ENCODE measurements at places on chromosomes 16 and 17.

GRCh38 chr16:972316-973002 lies 1.7 kb upstream of the LMF1 start:
- peak; percentile 92 for DNase-seq

DNA sequence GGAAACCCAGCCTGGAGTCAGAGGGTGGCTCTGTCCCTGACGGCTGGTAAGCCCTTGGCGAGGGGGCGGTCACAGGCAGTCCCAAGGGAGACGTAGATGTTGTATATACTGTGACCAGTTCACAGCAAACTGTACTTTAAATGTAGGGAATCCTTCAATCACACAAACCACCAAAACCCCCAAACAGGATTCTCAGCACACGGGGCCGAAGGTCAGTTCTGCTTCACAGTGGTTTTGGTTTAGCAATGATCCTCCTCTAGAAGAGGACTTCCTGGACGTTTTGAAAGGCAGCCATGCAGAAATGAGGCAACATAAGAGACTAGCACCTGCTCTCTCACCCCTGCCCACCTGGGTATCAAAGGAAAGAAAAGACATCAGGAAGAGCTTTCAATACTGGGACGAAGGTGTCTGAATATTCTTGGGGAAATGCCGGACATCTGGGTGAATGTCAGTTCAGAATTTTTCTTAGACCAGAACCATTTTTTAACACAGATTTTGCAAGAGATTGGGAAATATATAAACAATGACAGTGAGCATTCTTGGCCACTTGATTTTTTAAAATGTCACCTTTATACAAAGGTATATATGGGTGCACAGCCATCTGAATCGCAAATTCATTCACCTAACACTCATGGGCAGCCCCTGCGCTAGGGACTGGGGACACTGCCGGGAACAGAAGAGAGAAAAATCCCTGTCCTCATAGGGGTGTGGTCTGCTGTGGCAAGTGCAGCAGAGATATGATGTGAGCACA lies 74.2 kb downstream of the CRISPLD2 start:
- DNase-seq = no peak

- no peak for DNase-seq
Measured at GRCh38 chr17:69428252-69428980, 13.9 kb downstream of the MAP2K6 start.

DNA sequence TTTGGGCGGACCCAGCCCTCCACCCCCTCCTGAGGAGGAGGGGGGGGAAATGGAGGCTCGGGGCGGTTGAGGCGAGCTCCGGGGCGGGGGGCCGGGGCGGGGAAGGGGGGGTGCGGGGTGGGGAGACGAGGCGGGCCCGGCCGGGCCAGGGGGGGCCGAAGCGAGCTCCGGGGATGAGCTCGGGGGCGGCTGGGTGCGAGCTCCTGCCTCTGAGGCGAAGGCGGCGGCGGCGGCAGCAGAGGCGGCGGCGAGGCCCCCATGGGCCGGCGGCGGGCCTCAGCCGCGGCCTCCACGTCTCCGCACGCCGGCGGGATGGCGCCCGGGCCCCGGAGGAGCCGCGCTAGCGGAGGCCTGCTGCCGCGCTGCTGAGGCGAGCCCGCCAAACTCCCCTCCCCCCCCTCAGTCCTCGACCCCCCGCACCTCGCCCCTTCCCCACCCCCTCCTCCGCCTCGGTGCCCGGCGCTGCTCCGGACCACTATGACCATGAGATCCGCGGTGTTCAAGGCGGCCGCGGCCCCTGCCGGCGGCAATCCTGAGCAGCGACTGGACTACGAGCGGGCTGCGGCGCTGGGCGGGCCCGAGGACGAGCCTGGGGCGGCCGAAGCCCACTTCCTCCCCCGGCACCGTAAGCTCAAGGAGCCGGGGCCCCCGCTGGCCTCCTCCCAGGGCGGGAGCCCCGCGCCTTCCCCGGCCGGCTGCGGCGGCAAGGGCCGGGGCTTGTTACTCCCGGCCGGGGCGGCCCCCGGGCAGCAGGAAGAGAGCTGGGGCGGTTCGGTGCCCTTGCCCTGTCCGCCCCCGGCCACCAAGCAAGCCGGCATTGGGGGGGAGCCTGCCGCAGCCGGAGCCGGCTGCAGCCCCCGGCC lies 596 bp downstream of the MSL1 start:
- peak; percentile 68 for DNase-seq

- DNase-seq = no peak
Measured at GRCh38 chr16:50856991-50857390, 115.1 kb downstream of the CYLD start.

GRCh38 chr16:55574811-55575210 lies 8.3 kb downstream of the CAPNS2 start:
- no peak for DNase-seq

GRCh38 chr16:9279291-9280068 lies 188.0 kb downstream of the HAPSTR1 start:
- no peak for DNase-seq

DNA sequence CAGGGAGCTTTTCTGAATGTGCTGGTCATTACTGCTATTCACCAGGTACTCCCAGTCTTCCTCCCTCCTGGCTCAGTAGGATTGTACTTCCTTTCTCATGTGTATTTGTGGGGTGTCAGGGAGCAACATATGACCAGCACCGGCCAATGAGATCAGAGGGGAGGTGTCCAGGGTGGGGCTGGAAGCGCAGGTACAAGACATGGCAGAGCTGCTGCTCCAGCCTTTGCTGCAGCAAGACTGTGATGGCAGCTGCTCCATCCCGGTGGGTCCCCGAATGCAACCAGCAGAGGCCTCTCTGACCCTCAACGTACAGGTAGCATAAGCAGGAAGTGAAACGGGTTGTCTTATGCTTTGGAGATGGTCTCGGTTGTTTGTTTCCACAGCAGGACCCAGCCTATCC lies 53.8 kb upstream of the CACNG5 start:
- DNase-seq = no peak

DNA sequence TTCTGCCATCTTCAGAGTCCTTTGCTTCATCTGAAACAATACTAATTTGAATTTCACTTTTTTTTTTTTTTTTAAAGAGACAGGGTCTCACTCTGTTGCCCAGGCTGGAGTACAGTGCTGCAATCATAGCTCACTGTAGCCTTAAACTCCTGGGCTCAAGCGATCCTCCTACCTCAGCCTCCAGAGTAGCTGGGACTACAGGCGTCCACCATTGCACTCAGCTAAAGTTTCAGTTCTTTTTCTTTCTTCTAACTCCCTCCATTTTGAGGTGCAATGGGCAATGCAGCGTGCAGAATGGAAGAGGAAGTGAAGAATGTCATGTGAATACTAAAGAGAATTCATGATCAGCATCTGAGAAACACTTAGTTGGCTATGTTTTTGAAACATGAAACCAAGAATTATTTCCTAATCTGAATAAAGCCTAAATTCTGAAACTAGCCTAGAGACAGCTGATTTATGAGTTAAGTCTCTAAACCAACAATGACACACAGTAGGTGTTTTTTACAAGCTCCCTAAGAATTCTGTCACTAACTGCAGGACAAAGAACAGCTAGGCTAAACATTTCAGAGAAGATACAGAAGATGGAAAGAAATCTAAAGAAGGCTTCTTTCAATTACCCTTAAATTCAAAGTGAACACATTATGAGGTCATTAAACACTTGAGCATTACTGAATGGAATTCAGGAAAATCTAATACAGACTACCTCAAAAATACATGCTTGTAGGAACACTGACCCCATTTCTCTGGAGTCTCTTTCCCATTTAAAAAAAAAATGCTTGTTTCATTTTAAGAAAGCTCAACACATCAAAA lies 21.0 kb downstream of the SNN start:
- no peak for DNase-seq

DNA sequence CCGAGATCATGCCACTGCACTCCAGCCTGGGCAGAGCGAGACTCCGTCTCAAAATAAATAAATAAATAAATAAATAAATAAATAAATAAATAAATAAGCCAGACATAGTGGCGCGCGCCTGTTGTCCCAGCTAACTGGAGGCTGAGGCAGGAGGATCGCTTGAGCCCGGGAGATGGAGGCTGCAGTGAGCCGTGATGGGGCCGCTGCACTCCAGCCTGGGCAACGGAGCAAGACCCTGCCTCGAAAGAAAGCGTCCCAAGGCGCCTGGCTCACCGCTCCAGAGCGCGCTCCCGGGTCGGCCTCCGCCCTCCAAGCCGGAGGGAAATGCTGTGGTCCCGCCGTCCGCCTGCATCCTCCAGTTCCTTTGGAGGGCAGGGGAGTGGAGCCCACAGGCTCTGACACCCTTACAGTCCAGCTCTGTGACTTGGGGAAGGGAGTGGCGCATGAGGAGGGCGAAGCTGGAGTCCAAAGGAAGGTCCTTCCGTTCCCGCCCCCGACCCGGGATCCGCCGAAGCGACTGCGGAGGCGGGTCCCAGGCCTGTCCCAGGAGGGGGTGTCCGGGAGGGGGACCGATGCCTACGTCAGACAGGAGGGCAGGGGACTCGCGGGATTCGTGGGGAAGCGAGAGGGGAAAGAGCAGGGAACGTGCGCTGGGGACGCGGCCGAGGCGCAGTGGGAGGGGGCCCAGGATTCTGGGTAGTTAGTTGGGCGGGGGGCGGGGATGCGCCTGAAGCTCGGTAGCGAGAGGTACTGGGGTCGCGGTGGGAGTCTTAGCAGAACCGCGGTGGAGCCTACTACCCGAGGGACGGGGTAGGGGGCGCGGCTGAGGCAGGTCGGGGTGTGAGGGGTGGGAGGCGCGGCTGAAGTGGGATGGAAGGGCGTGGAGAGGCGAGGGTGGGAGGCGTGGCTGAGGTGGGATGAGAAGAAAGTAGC lies 8.4 kb upstream of the TRPV2 start:
- DNase-seq = no peak

GRCh38 chr17:32277284-32277683 lies 11.7 kb downstream of the RHBDL3 start:
- DNase-seq = no peak

- DNase-seq = no peak
Measured at GRCh38 chr16:24737391-24737871, 8.0 kb downstream of the TNRC6A start.

DNA sequence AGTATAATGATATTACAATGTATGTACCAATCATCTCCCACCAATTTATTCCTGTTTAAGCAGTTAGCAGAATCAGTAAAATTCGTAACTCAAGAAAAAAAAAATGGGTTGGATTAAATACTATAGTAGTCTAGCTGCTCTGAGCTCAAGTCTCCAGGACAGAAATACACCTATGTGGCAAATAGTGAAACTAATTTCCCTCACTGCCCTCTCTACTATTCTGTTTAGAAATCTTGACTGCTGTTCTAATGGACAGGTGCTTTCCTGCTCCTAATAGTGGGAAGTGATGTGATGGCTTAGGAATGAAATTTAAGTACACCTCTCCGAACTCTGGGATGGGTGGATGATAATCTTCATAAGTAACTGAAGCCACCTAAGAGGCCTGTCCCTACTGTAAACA lies 175.7 kb downstream of the KCNJ2 start:
- no peak for DNase-seq

DNA sequence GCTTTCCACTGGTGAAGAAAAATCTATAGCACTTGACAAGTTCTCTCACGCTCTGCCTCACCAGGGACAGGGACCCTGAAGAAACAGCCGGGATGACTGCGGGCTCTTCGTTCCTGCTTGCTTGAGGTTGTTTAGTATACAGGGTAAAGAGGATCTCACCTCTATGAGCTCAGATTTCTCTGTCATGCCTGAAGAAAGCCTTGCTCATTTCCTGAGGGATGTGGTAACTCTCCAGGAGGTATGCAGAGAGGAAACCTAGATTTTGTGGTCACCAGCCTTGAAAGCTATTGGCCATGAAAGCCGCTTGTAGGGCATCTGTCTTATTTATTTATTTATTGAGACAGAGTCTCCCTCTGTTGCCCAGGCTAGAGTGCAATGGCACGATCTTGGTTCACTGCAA lies 23.2 kb downstream of the USP43 start:
- DNase-seq = no peak

DNA sequence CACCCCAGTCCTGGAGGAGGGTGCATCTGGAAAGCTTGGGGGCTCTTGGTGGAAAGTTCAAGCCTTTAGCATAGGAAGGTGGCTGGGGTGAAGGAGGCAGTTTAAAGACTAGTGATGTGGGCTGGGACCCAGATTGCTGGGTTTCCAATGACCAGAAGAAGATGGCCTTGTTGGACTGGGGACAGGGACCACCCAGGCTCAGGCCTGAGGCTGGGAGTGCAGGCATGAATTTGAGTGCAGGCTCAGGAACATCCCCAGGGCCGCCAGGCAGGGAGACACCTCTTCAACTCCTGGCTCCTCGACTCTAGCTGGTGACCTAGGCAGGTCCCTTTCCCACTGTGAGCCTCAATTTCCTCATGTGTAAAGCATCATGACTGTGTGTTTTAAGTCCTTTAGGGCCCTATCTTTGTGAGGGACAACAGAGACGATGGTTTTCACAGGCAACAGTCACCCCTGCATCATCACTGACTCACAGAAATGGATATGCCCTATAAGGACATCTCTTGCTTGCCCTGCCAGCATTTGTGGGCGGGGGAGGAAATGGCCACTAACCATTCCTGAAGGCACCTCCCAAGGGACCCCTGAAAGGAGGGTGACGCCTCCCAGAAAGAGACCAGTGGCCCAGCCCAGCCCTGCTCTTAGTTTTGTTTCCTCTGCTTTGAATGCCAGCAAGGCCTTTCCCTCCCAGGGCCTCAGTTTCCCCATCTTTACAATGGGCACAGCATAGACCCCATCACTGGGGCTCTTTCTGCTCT lies 11.1 kb downstream of the NLRC5 start:
- no peak for DNase-seq

GRCh38 chr16:88301886-88302285 lies 80.9 kb upstream of the ZNF469 start:
- no peak for DNase-seq

GRCh38 chr16:88375996-88376834 lies 6.5 kb upstream of the ZNF469 start:
- no peak for DNase-seq

DNA sequence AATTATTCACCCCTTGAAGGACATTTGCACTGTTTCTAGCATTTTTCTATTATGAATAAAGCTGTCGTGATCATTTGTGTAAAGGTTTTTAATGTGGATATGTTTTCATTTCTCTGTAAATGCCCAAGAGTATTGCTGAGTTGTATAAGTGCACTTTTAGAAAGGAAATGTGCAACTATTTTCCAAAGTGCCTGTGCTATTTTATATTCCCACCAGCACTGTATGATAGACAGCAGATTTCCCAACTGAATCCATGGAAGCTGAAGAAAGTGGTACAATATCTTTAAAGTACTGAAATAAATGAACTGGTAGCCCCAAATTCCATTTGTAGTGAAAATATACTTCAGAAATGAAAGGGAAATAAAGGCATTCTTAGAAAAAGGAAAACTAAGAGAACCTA lies 238.4 kb downstream of the BCAS3 start:
- no peak for DNase-seq

GRCh38 chr17:27586203-27586721 lies 44.7 kb upstream of the LGALS9 start:
- no peak for DNase-seq

DNA sequence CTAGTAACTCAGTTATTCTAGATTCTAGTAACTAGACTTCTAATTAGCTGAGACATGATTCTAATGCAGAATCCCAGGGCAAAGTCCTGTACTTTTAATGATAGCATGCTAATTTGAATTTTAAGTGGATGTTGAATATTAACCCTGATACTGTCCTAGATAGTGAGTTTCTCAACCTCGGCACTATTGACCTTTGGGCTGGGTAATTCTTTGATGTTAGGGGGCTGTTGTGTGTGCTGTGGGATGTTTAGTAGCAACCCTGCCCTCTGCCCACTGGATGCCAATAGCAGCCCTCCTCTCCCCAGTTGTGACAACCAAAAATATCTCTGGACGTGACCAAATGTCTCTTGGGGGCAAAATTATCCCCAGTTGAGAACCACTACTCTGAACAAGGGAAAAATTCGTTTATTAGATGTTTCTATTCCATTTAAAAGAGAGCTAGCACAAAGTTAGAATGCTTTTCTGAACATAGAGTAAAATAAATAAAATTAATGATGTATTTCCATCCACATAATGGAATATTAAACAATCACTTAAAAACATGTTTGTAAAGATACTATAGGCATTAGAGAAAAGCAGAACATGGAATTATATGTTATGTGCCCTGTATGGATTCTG lies 30.2 kb downstream of the SALL1 start:
- no peak for DNase-seq
